Activated T-helper 1 cell treated with anti-CD3 and anti-CD28 coated beads, Interleukin-12 subunit alpha, Interleukin-12 subunit beta, Interleukin-2, Interleukin-4 antibody, amounts not matched to agents 30 ng/mL and 10 ng/mL and 1 ng/mL, durations not matched to agents 14 hours and 24 hours and 36 hours (primary cell): ENCODE measurements at places on chromosomes 6 and 20.
A peak's percentile ranks its signal among the peaks of the same experiment; 100 is the strongest.

DNA sequence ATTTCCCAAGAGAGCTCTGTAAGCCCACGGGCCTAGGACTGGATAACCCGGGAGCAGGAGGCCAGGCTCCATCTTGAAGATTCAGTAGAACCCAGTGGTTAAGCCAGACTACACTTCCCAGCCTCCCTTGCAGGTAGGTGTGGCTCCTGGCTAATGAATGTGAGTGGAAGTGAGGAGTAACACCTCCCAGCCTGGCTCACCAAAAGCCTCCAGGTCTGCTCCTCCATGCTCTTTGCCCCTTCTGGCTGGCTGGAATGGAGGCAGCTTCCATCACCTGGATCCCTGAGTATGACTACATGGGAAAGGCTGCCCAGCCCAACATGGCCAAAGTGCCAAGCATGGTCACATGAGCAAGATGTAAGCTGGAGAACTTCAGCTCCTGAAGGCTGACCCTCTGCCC, 9.7 kb downstream of the LRRN4 start:
- peaks cover 18% of the 10 kb centered on the region for H3K36me3 ChIP-seq
- H3K27me3 ChIP-seq: no peaks in the 10 kb centered on the region
- no peak for DNase-seq
- H3K4me1 ChIP-seq: no peaks in the 10 kb centered on the region
- no peak overlapping the region for H3K27ac ChIP-seq

GRCh38 chr6:132812255-132812732, 2.1 kb upstream of the RPS12 start:
- DNase-seq: no peak
- H3K27ac ChIP-seq: peak overlapping the region; percentile 90
- peaks cover 25% of the 10 kb centered on the region for H3K27me3 ChIP-seq
- peak overlapping the region; percentile 89 for H3K4me3 ChIP-seq
- peaks cover 29% of the 10 kb centered on the region for H3K36me3 ChIP-seq

DNA sequence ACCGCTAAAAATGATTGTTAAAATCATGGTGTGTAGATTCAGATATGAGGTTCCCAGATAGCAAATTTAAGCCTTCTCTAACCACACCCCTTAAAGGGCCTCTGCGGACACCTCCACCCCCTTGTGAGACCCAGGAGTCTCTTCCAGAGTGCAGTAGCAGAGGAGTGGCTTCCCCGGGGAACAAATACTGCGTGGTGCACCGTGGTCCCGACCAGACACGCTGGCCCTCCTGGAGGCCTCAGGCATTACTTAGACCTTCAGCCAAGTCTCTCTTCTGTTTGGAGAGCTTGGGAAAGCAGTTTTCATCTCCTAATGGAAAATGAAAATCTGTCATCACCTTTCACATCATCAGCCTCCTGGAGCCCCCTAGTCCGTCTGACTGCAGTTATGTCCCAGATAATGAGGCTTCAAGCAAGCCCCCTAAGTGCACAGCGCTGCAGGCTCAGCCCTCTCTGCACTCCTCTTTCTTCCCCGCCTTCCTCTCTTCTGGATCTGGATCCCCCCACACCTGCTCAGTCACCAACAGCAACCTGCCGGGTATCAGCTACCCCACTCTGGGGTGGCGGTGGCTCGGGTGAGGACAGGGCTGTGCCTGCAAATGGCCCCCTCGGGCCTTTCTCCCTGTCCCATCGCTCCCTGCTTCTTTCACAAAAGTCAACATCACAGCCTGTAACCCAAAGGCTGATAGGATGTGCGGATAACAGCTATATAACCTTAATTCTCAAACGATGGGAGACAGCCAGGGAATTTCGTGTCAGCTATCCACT, 58.8 kb upstream of the TAGAP start:
- H3K36me3 ChIP-seq: no peaks in the 10 kb centered on the region
- H3K27me3 ChIP-seq: no peaks in the 10 kb centered on the region
- peaks cover 84% of the 10 kb centered on the region for H3K4me1 ChIP-seq
- no peak for DNase-seq
- H3K4me3 ChIP-seq: peak overlapping the region; percentile 67
- H3K27ac ChIP-seq: peak overlapping the region; percentile 63

GRCh38 chr6:79427721-79428120, 109.5 kb downstream of the LCA5 start:
- H3K27ac ChIP-seq: no peak overlapping the region
- H3K4me3 ChIP-seq: no peak overlapping the region
- H3K36me3 ChIP-seq: no peaks in the 10 kb centered on the region
- H3K27me3 ChIP-seq: no peaks in the 10 kb centered on the region

DNA sequence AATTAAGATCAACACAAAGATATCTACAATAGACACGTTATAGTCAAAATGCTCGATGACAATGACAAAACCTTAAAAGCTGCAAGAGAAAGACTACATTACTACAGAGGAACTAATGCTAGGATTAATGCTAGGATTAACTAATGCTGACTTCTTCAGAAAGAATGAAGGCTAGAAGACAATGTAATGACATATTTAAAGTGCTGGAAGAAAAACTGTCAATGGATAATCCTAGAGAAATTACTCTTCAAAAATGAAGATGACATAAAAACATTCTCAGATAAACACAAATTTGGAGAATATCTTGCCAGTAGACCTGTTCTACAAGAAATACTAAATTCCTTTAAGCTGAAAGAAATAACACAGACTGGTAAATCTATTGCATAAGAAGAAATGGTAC, 75.2 kb upstream of the SMIM28 start:
- no peaks in the 10 kb centered on the region for H3K4me1 ChIP-seq
- H3K27me3 ChIP-seq: peaks cover 8% of the 10 kb centered on the region
- DNase-seq: no peak
- H3K36me3 ChIP-seq: no peaks in the 10 kb centered on the region

GRCh38 chr6:166341464-166341863, 881 bp downstream of the SFT2D1 start:
- peaks cover 9% of the 10 kb centered on the region for H3K27me3 ChIP-seq
- DNase-seq: no peak
- H3K27ac ChIP-seq: peak overlapping the region; percentile 88
- H3K4me1 ChIP-seq: peaks cover 16% of the 10 kb centered on the region

- H3K27ac ChIP-seq: no peak overlapping the region
- no peak overlapping the region for H3K4me3 ChIP-seq
- no peak for DNase-seq
- peaks cover 23% of the 10 kb centered on the region for H3K27me3 ChIP-seq
- H3K4me1 ChIP-seq: no peaks in the 10 kb centered on the region
- H3K36me3 ChIP-seq: no peaks in the 10 kb centered on the region
Observed at GRCh38 chr20:45279992-45280391, 25.6 kb upstream of the SLPI start.

- H3K27me3 ChIP-seq: no peaks in the 10 kb centered on the region
- no peak for DNase-seq
- peaks cover 8% of the 10 kb centered on the region for H3K36me3 ChIP-seq
- no peak overlapping the region for H3K4me3 ChIP-seq
Observed at GRCh38 chr6:137964876-137965275, 97.8 kb downstream of the TNFAIP3 start.

- no peaks in the 10 kb centered on the region for H3K4me1 ChIP-seq
- H3K27me3 ChIP-seq: peaks cover 4% of the 10 kb centered on the region
- DNase-seq: no peak
- H3K27ac ChIP-seq: no peak overlapping the region
Observed at GRCh38 chr20:18847226-18847755, 33.7 kb downstream of the SCP2D1 start.

GRCh38 chr20:33482581-33482980, 7.3 kb upstream of the CBFA2T2 start:
- no peaks in the 10 kb centered on the region for H3K36me3 ChIP-seq
- H3K4me1 ChIP-seq: no peaks in the 10 kb centered on the region
- no peak overlapping the region for H3K27ac ChIP-seq
- H3K27me3 ChIP-seq: no peaks in the 10 kb centered on the region
- no peak overlapping the region for H3K4me3 ChIP-seq

- H3K27me3 ChIP-seq: peaks cover 14% of the 10 kb centered on the region
- no peak overlapping the region for H3K4me3 ChIP-seq
- H3K4me1 ChIP-seq: no peaks in the 10 kb centered on the region
- DNase-seq: no peak
- no peak overlapping the region for H3K27ac ChIP-seq
- no peaks in the 10 kb centered on the region for H3K36me3 ChIP-seq
Observed at GRCh38 chr6:27532820-27533538, 60.1 kb upstream of the ZNF184 start.

DNA sequence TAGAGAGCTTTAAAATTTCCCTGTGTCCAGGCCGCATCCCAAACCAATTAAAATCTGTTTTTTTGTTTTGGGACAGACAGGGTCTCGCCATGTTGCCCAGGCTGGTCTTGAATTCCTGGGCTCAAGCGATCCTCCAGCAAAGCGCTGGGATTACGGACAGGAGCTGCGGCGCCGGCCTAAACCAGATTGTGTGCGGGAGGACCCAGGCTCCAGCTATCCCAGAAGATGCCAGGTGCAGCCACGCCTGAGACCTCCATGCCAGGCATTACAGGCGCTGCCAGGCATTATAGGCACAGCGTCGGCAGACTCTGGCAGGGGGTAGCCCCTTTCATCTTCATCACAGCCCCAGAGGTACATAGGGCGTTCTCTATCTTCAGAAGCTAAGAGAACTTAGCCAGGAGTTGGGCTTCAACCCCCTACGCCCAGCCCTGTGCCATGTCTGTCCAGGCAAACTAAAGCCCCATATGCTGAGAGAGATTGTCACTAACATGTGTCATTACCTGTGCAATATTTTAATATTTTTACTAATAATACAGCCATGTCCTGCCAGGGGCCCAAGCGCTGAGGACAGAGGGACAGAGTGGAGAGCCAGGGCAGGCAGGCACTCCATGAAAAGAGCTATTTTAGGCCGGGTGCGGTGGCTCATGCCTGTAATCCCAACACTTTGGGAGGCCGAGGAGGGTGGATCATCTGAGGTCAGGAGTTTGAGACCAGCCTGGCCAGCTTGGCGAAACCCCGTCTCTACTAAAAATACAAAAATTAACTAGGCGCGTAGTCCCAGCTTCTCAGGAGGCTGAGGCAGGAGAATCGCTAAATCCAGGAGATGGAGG, 9.8 kb upstream of the GRM4 start:
- no peaks in the 10 kb centered on the region for H3K4me1 ChIP-seq
- no peak for DNase-seq
- H3K27me3 ChIP-seq: peaks cover 43% of the 10 kb centered on the region
- H3K27ac ChIP-seq: no peak overlapping the region
- H3K4me3 ChIP-seq: no peak overlapping the region

DNA sequence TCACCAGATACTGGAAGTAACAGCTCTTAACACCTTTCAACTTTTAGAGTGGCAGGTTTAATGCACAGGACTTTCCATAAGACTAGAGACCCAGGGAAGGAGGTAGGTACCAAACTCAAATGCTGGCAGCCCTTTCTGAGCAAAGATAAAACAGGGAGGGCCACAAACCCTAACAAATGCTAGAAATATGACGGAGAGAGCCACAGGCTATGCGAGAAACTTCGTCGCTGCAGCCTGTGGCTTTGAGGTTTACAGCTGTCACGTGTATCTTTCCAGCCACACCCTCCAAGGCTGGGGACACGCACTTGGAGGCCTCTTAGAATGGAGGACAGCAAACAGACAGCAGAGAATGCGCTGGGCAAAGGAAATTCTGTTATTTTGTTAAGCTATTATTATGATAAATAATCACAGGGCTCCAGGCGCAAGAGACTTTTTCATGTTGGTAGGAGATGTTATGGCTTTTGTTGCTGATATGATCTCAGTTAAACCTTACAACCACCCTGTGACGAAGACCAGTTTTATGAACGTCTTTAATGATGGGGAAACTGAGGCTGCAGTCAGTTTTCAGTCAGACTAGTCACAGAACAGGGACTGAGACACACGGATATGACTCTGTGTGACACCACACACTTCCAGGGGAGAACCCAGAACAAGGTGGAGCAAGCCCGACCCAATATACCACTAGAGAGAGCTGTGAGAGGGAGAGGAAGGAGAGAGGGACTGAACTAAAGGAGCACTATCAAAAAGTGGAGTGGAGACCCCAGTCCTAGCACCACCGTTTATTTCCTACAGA, 2.0 kb downstream of the TRAM2 start:
- H3K4me3 ChIP-seq: peak overlapping the region; percentile 79
- H3K27me3 ChIP-seq: peaks cover 3% of the 10 kb centered on the region
- peak overlapping the region; percentile 11 for H3K27ac ChIP-seq
- peak; percentile 59 for DNase-seq

GRCh38 chr6:131225127-131225526, 89.9 kb downstream of the AKAP7 start:
- no peaks in the 10 kb centered on the region for H3K4me1 ChIP-seq
- no peaks in the 10 kb centered on the region for H3K27me3 ChIP-seq
- no peak for DNase-seq
- no peak overlapping the region for H3K27ac ChIP-seq
- H3K4me3 ChIP-seq: no peak overlapping the region

DNA sequence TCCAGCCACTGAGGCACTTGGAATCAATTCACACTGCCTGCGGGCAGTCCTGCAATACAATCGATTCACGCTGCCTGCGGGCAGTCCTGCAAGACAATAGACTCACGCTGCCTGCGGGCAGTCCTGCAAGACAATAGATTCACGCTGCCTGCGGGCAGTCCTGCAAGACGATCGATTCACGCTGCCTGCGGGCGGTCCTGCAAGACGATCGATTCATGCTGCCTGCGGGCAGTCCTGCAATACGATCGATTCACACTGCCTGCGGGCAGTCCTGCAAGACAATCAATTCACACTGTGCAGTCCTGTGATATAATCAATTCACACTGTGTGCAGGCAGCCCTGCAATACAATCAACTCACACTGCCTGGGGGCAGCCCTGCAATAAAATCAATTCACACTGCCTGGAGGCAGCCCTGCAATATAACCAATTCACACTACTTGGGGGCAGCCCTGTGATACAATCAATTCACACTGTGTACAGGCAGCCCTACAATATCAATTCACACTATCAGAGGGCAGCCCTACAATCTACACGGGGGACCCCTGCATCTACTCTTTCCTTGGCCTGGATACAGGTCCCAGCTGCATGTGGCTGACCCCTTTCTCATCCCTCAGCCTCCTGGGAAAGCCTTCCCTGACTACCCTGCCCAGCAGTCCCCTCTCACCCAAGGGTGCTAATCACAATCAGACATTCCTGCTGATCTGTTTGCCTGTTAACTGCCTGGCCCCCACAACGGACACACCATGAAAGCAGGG, 10.4 kb downstream of the TAF4 start:
- H3K4me3 ChIP-seq: no peak overlapping the region
- peaks cover 5% of the 10 kb centered on the region for H3K36me3 ChIP-seq
- H3K27ac ChIP-seq: no peak overlapping the region
- no peaks in the 10 kb centered on the region for H3K27me3 ChIP-seq
- DNase-seq: no peak

DNA sequence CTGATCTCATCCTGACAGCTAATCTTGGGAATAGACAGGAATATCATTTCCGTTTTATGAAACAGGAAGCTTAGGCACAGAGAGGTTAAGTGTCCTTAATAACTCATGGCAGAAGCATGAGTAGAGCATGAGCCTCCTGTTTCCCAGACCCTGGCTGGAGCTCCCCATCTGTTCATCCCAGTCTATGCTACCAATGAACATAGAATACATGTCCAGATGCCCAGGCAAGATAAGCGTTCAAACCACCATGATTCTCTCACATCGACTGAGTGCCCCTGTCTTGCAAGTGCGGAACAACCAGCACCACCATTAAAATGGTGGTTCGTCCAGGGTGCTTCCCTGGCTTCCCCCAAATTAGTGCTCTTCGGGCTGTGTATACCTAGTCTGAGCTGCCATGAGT, 217.1 kb downstream of the FARS2 start:
- DNase-seq: no peak
- H3K4me3 ChIP-seq: no peak overlapping the region
- no peaks in the 10 kb centered on the region for H3K27me3 ChIP-seq
- H3K36me3 ChIP-seq: no peaks in the 10 kb centered on the region
- H3K27ac ChIP-seq: no peak overlapping the region
- no peaks in the 10 kb centered on the region for H3K4me1 ChIP-seq

- no peaks in the 10 kb centered on the region for H3K27me3 ChIP-seq
- peaks cover 10% of the 10 kb centered on the region for H3K4me1 ChIP-seq
- H3K36me3 ChIP-seq: peaks cover 2% of the 10 kb centered on the region
- H3K27ac ChIP-seq: no peak overlapping the region
- DNase-seq: no peak
Observed at GRCh38 chr6:129859524-129859923, 1.6 kb downstream of the TMEM244 start.
